ENCODE measurements at places on chromosomes 2 and 18. TPM values are rescaled to one million over a fixed set of nuclear protein-coding genes. Genes with fewer than 3 reads are reported as not detected.

Gene TWIST2
- 26.0 TPM for total RNA-seq

Gene MYO3B
- total RNA-seq = 1.2 TPM

Gene TIMM21
- 40.4 TPM for total RNA-seq

Gene ALK
- total RNA-seq = 1.4 TPM

Gene UGT1A8
- not detected for total RNA-seq

Gene SPEG
- total RNA-seq = 34.0 TPM

Gene CPO
- total RNA-seq = not detected

Gene FOXD4L1
- total RNA-seq = 0.16 TPM

Gene AMER3
- 10.4 TPM for total RNA-seq

GRCh38 chr2:118903029-118903351 lies 39.0 kb upstream of the MARCO start:
- ATAC-seq = no peak

DNA sequence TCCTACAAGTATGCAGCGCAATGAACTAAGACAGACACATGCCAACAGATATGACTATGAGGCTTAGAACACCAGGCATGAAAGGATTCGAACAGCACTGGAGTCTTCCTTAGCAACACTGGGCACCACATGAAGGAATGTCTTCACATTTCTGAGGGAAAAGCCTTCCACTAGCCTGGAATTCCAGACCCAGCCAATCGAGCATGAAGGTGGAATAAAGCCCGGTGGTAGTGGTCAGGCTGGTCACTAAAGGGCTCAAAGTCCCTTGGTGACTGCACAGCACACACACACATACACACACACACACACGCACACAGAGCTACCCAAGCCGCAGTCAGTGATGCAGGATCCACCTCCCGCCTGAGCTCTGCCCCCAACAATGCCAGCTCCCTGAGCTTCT lies 19.7 kb upstream of the SFXN5 start:
- peak; percentile 36 for ATAC-seq

DNA sequence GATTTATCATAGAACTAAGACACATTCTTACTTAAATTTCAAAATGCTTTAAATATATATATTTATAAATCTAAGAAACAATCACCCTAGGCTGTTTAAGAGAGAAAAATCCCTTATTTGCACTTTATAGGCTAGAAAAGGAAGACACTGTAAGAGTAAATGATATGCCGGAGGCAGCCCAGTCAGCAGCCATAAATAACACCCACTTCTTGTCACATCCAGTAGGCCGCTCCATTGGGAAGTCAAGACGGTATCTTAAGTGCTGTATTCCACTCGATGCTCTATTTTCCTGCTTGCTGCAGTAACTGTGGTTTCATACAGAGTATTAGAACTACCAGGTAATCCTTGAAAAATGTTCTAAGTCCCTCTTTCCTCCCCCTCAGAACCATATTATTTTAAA lies 57.9 kb downstream of the ABCA12 start:
- peak; percentile 88 for ATAC-seq

DNA sequence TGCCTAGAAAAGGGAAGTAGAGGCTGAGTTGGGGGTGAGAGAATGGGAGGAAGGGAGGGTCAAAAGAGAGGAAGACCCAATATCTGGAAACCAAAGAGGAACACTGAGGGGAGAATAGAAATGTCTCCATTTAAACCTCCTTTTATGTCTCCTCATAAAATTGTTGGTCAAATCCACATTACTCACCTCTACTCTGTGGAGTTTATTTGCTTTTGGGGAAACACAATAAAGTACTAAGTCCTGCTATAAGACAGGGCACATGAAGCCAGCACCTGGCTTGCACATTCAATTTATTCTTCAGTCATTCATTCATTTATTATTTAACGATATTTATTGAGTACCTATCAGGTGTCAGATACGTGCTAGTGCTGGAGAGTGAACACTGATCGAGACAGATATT lies 60.3 kb upstream of the NFE2L2 start:
- no peak for ATAC-seq

DNA sequence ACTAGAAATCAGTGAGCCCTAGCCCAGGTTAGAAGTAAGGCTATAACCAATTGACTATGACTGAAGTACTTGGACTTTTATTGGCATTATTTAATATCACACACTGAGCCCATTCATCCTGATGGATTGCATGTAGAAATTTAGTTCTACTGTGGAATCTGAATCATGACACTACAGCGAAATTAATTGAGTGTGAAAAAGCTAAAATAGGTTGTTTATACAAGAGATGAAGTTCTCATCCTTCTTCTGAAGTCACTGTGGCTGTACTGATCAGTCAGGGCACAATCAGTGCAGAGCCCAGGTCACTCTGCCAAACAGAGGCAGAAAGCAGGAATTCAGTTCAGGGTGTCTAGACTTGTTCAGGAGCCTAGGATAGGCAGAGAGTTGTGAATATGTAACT lies 158.9 kb downstream of the BABAM2 start:
- peak; percentile 25 for ATAC-seq

DNA sequence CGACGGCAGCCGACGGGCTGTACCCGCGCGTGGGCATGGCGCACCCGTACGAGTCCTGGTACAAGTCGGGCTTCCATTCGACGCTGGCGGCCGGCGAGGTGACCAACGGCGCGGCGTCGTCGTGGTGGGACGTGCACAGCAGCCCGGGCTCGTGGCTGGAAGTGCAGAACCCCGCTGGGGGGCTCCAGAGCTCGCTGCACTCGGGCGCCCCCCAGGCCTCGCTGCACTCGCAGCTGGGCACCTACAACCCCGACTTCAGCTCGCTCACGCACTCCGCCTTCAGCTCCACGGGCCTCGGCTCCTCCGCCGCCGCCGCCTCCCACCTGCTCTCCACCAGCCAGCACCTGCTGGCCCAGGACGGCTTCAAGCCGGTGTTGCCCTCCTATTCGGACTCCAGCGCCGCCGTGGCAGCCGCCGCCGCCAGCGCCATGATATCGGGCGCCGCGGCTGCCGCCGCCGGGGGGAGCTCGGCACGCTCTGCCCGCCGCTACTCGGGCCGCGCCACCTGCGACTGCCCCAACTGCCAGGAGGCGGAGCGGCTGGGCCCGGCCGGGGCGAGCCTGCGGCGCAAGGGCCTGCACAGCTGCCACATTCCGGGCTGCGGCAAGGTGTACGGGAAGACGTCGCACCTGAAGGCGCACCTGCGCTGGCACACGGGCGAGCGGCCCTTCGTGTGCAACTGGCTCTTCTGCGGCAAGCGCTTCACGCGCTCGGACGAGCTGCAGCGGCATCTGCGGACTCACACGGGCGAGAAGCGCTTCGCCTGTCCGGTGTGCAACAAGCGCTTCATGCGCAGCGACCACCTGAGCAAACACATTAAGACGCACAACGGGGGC lies 2.0 kb downstream of the SP9 start:
- ATAC-seq = peak; percentile 59

DNA sequence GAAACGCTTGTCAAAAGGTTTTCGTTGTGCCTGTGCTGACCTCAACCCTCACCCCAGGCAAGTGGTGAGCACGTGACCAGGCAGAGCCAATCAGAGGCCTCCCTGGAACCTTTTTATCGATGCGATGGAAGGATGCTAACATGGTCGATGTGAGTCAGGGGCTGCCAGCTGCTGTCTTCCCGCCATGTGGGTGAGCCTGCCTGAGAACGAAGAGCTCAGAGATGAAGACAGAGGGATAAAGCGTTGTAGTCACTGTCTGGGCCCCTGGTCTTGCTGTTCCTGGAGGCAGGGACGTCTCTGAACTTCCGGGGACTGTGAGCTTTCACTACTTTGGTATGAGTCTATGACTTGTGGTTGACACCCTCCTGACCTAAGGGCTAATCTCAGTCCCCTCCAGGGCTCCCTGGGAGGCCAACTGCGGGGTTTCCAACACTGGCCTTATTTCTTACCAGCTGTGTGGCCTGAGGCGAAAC lies 18.6 kb downstream of the DNMT3A start:
- no peak for ATAC-seq

GRCh38 chr2:20049637-20050036 lies 1.8 kb downstream of the LAPTM4A start:
- no peak for ATAC-seq

DNA sequence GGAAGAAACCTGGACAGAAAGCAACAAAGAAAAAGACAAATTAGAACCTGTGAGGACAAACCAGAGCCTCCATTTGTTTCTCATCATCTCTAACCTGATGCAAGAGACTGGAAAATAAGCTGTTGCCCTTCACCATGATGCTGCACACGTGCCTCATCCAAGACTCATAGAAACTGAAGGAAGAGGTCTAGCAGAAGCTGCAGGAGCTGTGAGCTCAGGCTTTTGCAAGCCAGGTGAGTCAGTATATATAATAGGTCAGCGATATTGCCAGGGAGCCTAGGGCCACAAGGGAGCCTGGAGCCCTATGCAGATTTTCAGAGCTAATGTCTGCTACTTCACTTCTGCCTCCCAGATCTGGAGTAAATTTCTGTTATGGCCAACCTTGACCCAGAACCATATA lies 163.1 kb downstream of the LNPK start:
- ATAC-seq = no peak
